ENCODE measurements at places on chromosomes 7 and 10.

DNA sequence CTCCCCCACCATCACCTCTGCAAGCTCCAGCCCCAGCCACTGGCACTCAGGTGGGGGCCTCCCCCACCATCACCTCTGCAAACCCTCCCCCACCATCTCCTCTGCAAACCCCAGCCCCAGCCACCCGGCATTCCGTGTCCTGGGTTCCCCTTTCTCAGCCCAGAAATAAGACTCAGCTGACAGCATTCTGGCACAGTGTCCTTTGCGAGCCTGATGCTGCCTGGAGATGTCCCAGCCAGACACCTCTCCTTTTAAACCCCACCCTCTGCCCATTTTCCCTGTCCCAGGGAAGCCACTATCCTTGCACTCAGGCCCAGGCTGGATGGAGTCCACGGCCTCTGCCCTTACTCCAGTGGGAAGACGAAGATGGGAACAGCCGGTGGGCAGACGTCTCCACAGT lies 49.8 kb downstream of the ELFN1 start:
- no peak for DNase-seq

DNA sequence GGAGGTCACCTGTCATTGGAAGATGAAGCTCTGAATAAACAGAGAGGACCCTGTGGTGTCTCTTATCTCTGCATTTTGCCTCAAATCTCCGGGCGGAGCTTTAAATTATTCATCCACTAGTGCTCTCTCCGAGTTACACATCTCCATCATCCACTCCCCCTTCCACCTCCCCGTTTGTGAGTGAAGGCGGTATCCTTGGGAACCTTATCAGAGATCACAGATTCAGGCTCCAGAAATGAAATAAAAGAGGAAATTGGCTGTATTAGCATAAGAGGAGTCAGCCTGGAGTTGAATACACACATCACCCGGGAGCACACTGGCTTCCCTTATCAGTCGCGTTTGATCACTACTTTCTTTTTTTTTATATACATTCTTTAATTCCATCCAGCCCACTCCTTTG lies 1184.8 kb downstream of the GATA3 start:
- DNase-seq = no peak

GRCh38 chr10:132714986-132715775 lies 70.8 kb downstream of the NKX6-2 start:
- DNase-seq = no peak

- no peak for DNase-seq
These were observed 314.8 kb downstream of the POM121L12 start for GRCh38 chr7:53350241-53350640.

DNA sequence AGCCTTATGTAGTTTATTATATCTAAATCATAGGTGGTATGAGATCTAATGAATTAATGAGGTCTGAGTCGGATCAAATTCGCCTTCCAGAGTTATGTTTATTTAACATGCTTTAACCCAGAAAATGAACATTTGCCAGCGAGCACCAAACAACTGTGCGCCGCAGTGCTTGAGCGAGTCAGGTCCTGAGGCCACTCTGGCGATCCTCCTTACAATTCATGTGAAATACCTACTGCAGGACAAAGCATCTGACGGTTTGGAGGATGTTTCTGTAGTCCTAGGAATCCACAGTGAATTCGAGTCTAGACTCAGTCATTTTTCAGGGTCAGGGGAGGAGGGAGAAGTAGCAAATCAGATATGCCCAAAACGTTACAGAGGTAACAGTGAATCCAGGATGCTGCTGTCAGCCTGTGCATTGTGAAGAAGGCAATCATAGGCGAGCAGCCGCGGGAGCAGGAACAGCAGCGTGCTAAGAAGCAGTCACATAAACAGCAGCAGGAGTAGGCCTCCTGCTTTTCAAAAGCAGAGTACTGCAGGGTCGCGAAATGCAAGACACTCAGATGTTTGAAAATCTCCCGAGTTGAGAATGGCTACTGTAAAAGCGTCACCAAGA lies 120.2 kb downstream of the CACNB2 start:
- DNase-seq = no peak

- DNase-seq = no peak
These were observed 129.9 kb downstream of the IPMK start for GRCh38 chr10:58137813-58138212.

- no peak for DNase-seq
These were observed 16.2 kb upstream of the NPVF start for GRCh38 chr7:25244254-25245033.

- no peak for DNase-seq
These were observed 4.6 kb downstream of the AGMO start for GRCh38 chr7:15557186-15557585.

- DNase-seq = no peak
These were observed 11.5 kb downstream of the SGPL1 start for GRCh38 chr10:70827086-70827757.

DNA sequence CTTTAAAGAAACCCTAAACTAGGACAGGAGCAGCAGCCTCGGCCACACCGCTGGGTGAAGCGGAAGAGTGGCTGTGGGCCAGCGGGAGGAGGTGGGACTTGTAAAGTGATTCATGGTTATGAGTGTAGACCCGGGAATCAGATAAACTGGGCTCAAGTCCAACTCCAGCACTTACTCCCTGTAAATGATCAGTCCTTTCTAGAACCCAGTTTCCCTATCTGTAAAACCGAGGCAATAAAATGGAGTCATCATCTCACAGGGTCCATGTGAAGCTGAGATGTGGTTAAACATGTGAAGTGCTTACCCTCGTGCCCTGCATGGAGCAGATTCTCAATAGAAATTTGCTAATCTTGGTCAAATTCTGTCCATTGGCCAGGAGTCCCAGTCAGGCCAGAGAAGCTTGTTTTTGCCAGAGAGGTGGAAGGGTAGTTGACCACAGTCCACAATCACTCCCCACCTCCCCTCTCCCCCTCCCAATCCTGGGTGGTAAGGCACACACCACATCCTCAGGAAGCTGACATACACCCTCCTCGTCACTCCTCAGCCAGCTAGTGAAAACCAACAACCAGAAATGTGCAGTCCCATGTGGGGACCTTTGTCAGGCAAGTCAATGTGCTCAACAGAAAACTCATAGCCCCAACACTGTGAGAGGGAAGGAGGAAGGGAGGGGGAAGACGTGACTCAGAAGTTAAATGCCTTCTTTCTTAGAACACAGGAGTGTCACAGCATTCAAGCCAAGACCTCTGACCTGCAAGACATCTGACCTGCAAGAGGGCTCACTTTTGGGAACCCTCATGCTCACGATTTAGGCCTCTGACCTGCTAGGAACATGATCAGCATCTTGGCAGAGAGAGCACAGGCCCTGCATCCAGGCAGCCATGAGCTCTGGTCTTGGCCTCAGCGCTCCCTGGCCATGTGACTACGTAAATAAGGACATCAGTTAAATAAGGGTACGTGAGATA lies 145.1 kb downstream of the PLXNA4 start:
- DNase-seq = peak; percentile 42

DNA sequence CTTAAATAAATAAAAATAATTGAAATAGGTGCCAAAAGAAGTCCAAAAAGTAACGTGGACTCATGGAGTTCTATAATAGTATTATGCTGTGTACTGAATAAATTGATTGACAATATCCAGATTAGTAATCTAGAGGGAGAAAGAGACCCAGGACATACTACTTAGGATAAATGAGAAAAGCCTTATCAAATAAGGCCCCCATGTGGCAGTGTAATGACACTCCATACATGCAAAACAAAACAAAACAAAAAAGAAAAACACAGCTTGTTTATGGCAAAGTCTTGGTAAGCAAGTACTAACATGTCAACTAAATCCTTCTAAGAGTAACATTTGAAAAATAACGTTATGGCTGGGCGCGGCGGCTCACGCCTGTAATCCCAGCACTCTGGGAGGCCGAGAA lies 3.6 kb upstream of the RUNDC3B start:
- no peak for DNase-seq

- no peak for DNase-seq
These were observed 310.3 kb upstream of the AKR1E2 start for GRCh38 chr10:4515721-4516120.

- no peak for DNase-seq
These were observed 24.1 kb upstream of the BHLHA15 start for GRCh38 chr7:98187138-98187502.

GRCh38 chr7:30971440-30971839 lies 7.7 kb downstream of the GHRHR start:
- DNase-seq = no peak

GRCh38 chr7:26145238-26145637 lies 6.8 kb upstream of the NFE2L3 start:
- no peak for DNase-seq

Data from activated gamma-delta T cell treated with anti-CD3 and anti-CD28 coated beads, Interleukin-2, amount 50 U/mL, for 16 hours (primary cell).